Astrocyte (in vitro differentiated cells and primary cell): ENCODE measurements at places on chromosomes 7 and 10. TPM values are rescaled to one million over a fixed set of nuclear protein-coding genes. Genes with fewer than 3 reads are reported as not detected.

The TCTN3 gene
- 43.3 and 44.3 TPM in 2 replicates for total RNA-seq

The CRPPA gene
- 3.6 and 3.9 TPM in 2 replicates for total RNA-seq

The CCDC3 gene
- 25.8 and 52.1 TPM in 2 replicates for total RNA-seq

The NAT16 gene
- 0.16 TPM in 1 of 2 replicates, not detected in the other for total RNA-seq

The ADARB2 gene
- 0.17 and 0.18 TPM in 2 replicates for total RNA-seq

The ATP6V0E2 gene
- 14.2 and 16.0 TPM in 2 replicates for total RNA-seq

The SLC26A5 gene
- total RNA-seq: not detected in 2 replicates

The MMRN2 gene
- total RNA-seq: 0.27 and 0.46 TPM in 2 replicates

The ZNF425 gene
- total RNA-seq: 5.9 and 7.1 TPM in 2 replicates

The PON1 gene
- total RNA-seq: 0.99 and 1.00 TPM in 2 replicates

The BBS9 gene
- total RNA-seq: 25.1 and 25.3 TPM in 2 replicates

DNA sequence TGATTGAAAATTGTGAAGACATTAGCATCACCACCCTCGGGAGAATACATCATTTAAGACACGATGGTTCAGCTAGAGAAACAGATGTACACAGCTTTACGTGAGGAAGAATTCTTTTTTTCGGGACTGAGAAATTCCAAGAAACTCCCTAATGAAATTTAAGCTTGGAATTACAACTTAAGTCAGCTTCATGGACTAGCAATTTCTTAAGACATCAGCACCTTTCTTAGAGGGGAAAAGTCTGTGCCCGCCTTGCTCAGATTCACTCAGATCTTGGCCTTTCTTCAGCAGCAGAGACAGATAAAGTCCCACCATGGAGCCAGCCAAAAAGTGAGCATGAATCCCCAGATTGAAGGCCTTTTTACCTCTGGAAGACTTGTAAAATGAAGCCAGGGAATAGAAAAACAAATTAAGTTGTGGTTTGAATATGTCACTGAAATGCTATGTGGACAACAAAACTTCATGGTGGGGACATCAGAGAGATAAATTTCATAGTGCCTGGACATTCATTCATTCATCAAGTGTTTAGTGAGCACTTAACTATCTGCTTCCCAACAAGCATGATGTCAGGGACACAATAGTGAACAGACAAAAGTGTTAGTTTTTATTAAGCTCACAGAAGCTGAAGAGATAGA is 32.1 kb downstream of the PRKG1 start:
- no peak for DNase-seq

GRCh38 chr10:91434041-91434440 is 23.9 kb downstream of the HECTD2 start:
- DNase-seq: peak; percentile 65

DNA sequence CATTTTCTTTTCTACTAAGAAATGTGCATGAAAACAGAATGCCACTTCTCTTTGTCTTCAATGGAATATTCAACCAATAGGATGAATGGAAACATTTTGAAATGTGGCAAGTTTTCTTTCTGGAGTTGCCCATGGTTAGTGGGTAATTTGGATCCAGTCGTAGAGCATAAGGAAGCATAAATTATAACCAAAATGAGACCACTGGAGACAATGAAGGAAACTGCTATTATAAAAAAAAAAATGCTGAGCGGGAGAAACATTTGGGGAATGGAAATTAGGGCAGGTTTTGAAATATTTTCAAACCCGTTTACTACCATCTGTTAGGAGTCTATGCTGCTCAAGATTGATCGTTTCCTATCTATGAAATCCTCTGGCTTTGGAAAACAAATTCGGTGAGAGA is 182.9 kb upstream of the PRKCQ start:
- no peak for DNase-seq

DNA sequence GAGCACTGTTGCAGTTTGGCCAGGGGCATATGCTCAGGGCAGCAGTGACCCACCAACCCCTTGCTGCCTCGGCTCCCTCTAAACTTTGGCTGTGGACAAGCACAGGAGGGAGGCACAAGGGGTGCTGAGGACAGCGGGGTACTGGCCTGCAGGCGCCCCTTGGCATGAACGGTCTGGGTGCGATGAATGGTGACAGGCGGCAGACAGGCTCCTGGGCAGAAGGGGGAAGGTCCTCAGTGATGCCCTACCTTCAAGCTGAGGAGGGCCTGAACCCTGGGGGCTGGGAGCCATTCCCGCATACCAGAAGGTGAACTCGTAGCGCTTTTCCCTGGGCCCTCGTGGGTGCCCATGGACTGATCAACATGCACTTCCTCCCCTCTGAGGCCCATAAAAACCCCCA is 567.1 kb downstream of the GRM8 start:
- DNase-seq: no peak

DNA sequence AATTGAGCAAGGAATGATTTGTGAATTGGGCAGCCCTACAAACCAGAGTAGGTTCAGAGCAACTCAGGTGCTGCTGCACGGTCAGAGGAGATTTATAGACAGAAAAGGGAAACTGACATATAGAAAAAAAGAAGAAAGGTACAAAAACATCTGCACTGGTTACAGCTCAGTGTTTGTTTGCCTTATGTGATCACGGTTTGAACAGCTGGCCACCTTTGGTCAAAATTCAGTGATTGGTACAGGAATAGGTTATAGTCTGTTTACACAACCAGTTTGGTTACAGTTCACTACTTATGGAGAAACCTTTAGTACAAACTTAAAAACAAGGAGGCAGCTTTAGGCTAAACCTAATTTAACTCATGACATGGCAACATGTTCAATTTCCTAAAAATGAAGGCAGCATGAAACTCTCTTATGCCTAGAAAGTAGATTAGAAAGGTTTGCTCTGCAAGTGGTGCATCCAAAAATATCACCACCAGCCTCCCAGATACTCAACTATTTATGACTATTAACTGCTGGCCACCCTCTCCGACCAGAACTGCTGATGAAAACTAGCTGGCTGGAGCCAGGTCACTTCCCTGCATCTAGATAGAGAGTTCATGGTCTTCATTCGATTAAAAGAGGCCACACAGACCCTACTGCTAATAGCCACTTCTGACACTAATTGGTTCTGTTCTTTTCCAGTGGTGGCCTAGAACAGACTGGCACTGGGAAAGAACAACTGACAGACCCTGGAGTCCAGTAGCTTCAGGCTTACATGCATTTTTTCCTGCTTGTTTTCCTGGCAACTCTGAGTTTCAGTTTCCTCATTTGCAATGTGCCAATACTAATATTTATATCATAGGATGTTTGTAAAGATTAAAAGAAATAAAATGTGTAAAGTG is 548.0 kb downstream of the CCSER2 start:
- no peak for DNase-seq

GRCh38 chr10:127216786-127217185 is 20.4 kb upstream of the INSYN2A start:
- peak; percentile 30 for DNase-seq

DNA sequence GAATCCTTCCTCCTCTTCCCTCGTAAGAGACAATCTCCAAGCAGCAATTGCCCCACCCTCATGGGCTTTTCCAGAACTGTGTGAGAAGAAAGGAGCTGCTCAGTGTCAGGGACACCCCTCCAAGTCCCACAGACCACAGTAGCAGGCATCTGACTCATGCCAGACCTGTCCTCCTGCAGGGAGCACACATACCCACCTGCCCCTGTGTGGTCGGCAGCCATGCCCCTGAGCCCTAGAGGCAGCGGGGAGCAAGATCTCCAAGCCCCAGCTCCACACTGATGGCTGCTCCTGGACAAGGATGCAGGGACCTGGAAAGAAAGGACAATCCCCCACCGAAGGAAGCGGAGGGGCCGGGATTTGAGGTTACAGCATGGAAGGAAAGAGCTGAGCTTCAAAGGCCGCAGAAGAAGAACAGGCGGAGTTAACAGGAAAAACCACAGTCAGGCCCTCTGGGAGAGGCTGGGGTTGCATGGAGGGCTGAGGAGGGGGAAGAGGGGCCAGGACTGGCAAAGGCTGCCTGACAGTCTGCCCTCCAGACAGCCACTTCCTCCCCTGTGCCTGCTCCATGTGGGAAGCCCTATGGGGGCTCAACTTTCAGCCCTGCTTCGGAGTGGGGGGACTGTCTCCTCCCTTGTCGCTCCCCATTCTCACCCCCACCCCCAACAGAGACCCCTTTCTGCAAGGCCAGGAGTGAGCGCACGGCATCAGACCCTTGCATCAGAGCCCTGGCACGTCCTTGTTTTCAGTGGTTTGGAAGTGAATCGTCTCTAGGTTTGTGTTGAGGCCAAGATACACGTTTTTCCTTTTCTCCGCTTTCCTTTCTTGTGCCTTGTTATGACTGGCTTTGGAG is 46.8 kb downstream of the ASB13 start:
- DNase-seq: peak; percentile 61

GRCh38 chr10:107754814-107755213 is 590.3 kb upstream of the SORCS1 start:
- no peak for DNase-seq

DNA sequence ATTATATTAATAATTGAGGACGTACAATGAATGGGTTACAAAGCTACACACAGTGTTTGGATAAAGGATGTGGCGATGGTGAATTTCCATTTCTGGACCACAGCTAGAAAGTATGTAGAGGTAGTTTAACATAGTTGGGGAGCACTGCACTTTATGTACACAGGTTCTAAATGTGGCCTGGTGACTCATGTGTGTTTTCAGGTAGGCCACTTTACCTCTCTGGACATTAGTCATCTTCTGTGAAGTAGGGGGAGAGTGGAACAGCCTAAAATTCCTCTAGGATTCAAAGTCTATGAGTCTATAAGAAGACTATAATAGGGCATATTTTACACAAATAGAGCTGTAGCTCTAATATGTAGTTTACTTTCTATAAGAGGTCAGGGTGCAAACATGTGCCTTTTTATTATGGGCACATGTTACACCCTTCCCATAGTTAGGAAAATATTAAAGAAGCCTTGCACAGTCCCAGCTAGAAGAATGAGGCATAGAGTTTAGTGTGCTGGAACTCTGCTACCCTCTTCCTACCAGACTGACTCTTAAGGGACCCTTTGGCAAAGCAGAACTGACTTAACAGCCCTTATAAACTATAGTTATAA is 594.9 kb downstream of the LRMDA start:
- no peak for DNase-seq

DNA sequence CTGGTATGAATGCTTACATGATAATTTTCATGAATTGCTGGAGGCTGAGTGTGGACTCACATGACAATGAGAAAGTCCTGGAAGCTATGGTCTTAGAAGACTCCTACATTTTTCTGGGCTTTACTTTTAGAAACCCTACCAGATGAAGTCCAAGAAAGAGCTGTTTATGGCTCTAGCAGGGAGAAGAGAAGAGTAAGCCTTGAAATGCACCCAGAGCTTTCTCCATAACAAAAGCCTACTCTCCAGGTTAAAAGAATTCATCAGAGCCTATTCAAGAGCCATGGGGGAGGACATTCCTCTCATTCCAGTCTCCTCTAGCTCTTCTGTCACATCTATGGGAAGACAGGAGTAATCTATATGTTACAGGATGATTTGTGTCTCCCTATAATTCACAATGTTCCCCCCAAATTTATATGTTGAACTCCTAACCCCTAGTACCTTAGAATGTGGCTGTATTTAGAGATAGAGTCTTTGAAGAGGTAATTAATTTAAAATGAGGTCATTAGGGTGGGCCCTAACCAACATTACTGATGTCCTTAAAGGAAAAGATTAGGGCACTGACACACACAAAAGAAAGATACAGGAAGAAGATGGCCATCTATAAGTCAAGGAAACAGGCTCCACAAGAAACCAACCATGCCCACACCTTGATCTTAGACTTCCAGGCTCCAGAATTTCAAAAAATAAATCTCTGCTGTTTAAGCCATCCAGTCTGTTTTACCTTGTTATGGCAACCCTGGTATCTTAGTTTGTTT is 193.8 kb upstream of the PTER start:
- DNase-seq: no peak

GRCh38 chr7:17446340-17446739 is 147.9 kb downstream of the AHR start:
- no peak for DNase-seq

GRCh38 chr10:33655921-33656320 is 321.5 kb upstream of the NRP1 start:
- peak; percentile 38 for DNase-seq

DNA sequence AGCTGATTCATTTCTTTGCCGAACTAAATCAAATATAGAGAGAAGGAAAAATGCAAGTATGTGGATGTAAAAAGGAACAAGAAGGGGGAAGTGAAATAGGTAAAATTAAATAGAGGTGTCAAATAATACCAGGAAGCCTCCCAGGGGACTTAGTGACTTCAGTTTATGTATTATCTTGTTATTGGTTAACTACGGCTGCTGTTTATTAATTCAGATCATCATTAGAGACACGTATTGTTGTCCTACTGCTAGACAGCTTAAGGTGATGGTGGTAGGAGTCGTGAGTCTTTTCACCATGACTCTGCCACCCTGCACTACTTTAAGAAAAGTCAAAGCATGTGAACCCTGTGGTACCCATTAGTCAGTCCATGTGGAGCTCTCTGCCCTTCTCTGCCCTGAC is 289.1 kb downstream of the PRKG1 start:
- no peak for DNase-seq

DNA sequence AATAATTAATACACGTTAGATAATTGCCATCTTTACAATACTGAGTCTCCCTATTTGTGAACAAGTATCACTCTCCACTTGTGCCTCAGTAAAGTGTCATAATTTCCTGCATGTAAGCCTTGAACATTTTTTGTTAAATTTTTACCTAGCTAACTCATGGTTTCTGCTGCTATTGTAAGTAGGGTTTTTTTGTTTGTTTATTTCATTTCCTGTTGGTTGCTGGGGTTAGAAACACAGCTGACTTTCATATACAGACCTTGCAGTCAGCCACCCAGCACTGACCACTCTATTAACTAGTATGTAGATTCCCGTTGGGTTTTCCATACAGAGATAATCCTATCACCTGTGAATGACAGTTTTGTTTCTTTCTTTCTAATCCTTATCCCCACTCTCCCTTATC is 133.3 kb downstream of the MPP7 start:
- no peak for DNase-seq

DNA sequence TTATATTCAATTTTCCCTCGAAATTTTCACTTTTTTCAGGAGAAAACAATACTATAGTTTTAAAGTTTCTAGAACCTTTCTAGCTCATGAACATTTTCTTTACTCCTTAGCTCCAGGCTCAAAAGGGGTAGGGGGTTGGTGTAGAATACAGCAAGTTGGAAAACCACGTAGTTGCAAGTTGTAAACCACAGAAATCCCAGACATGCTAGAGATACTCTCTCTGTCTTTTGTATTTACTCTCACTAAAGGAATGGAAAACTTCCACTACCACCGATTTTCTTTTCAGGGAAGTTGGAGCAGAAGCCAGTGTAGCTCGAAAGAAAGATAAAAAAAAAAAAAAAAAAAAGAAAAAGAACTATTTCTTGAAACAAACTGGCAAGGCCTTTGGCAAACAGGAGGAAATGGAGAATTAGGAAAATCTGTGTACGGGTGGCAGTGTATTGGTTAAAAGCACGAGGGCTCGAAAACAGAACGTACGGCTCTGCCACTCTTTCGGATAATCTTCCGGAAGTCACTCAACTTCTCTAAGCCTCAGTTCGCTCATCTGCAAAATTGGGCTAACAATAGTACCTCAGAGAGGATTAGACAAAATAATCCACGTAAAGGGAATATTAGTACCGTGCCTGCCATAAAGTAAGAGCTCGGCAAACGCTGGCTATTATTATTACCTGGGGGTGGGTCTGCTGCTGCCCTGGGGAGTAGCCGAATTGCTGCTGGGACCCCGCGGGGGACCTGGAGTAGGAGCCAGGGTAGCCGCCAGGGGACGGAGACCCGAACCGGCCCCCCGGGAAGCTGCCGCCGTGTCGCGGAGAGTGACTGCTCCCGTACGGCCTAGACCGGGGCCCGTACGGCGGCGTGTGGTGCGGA is 628 bp downstream of the MPLKIP start:
- DNase-seq: peak; percentile 41

- no peak for DNase-seq
Observed at GRCh38 chr10:47088656-47089354, 177.6 kb downstream of the PTPN20 start.

- no peak for DNase-seq
Observed at GRCh38 chr10:35386594-35387174, 50.4 kb downstream of the CCNY start.
